Hematopoietic multipotent progenitor cell (in vitro differentiated cells): ENCODE measurements at places on chromosomes 1 and 21. TPM values are rescaled to one million over a fixed set of nuclear protein-coding genes. Genes with fewer than 3 reads are reported as not detected.

The ZNF436 gene
- total RNA-seq = 6.5 TPM

The ANKRD45 gene
- under 0.01 TPM for total RNA-seq

The DHDDS gene
- 27.2 TPM for total RNA-seq

The AADACL3 gene
- total RNA-seq = not detected

The FMOD gene
- 1.9 TPM for total RNA-seq

The KCNA2 gene
- not detected for total RNA-seq

The OSCP1 gene
- 3.2 TPM for total RNA-seq

The VHLL gene
- total RNA-seq = not detected

The CACNA1E gene
- under 0.01 TPM for total RNA-seq

The LPAR3 gene
- 0.27 TPM for total RNA-seq

The CFAP126 gene
- total RNA-seq = 1.3 TPM
